ENCODE measurements at places on chromosomes 3 and 15. TPM values are rescaled to one million over a fixed set of nuclear protein-coding genes. Genes with fewer than 3 reads are reported as not detected.

The CD200 gene
- 50.0 TPM for total RNA-seq

The SPTBN5 gene
- 0.32 TPM for total RNA-seq

The C3orf18 gene
- total RNA-seq = 3.1 TPM

The AMOTL2 gene
- not detected for total RNA-seq

The RBPMS2 gene
- not detected for total RNA-seq

The CELSR3 gene
- total RNA-seq = 4.9 TPM

The ILDR1 gene
- not detected for total RNA-seq

The RTP3 gene
- not detected for total RNA-seq

The INSYN1 gene
- not detected for total RNA-seq

The PEX5L gene
- not detected for total RNA-seq

The BOC gene
- 0.29 TPM for total RNA-seq

The MOBP gene
- not detected for total RNA-seq

DNA sequence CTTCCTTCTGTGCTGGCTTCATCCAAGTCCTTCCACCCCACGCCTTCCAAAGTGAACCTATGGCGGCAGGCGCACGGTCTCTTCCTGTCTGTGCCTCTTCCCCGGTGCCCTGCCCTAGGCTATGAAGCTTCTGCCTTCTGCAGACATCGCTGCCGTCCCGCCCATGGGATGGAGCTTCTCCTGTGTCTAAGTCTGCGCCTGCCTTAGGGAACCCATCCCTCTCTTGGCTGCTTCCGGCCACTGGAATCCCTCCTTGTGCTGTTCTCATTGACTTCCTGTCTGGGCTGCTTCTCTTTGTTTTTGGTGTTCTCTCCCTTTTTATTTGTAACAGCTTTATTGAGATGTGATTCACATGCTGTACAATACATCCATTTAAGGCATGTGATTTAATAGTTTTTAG, 17.2 kb downstream of the CHCHD6 start:
- no peaks in the 10 kb centered on the region for H3K27me3 ChIP-seq
- no peak for DNase-seq
- no peaks in the 10 kb centered on the region for H3K4me1 ChIP-seq
- H3K27ac ChIP-seq = no peak overlapping the region
- H3K36me3 ChIP-seq = peaks cover 14% of the 10 kb centered on the region
- H3K4me3 ChIP-seq = no peak overlapping the region

DNA sequence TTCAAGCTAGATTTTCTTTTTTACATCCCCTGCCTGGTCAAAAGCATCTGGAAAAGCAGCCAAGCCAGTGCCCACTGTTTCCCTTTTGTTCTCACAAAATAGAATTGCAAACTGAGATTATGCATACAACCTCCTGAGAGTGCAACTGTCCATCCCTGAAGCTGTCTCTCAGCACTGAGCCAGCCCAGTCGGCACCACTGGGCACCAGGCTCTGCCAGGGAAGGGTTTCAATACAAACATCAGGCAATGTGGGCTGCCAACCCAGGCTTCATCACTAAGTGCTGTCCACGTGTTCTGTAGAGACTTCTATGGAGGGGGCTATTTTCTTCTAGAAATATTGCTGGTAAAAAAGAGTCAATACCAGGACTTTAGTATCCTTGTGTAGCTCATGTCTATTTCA, 356.3 kb upstream of the TBL1XR1 start:
- DNase-seq = no peak
- no peaks in the 10 kb centered on the region for H3K36me3 ChIP-seq
- H3K4me3 ChIP-seq = no peak overlapping the region

GRCh38 chr3:114234745-114235144, 2.6 kb downstream of the ZNF80 start:
- peak overlapping the region; percentile 39 for H3K27ac ChIP-seq
- no peaks in the 10 kb centered on the region for H3K36me3 ChIP-seq
- DNase-seq = no peak

DNA sequence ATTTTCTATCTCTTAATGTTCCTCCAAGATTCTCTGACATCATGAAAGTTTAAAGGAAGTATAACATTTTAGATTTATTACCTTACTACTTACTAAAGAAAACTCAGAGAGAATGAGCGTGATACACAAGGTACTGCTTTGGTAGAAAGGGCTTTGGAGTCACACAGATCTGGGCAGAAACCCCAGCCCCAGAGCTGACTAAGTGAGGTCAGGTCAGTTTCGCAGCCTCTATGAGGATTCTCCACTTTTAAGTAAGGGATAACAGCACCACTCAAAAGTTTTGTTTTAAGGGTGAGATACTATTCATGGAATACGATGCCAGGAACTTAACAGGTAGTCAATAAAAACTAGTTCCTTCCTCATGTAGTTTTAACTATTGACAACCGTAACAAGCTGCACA, 76.1 kb downstream of the CLDN11 start:
- H3K4me1 ChIP-seq = no peaks in the 10 kb centered on the region
- no peaks in the 10 kb centered on the region for H3K36me3 ChIP-seq
- no peak overlapping the region for H3K4me3 ChIP-seq
- H3K27me3 ChIP-seq = peaks cover 3% of the 10 kb centered on the region
- no peak overlapping the region for H3K27ac ChIP-seq
- DNase-seq = no peak

GRCh38 chr3:100489118-100489517, 3.3 kb upstream of the TMEM45A start:
- no peak overlapping the region for H3K27ac ChIP-seq
- no peaks in the 10 kb centered on the region for H3K27me3 ChIP-seq
- H3K4me1 ChIP-seq = peaks cover 3% of the 10 kb centered on the region
- no peaks in the 10 kb centered on the region for H3K36me3 ChIP-seq
- no peak for DNase-seq

GRCh38 chr3:149512073-149512782, 37.7 kb downstream of the TM4SF4 start:
- no peak overlapping the region for H3K27ac ChIP-seq
- DNase-seq = peak; percentile 59
- no peaks in the 10 kb centered on the region for H3K36me3 ChIP-seq

- DNase-seq = no peak
- H3K4me3 ChIP-seq = no peak overlapping the region
- H3K27me3 ChIP-seq = peaks cover 15% of the 10 kb centered on the region
Observed at GRCh38 chr15:66035901-66036300, 166.6 kb downstream of the RAB11A start.

DNA sequence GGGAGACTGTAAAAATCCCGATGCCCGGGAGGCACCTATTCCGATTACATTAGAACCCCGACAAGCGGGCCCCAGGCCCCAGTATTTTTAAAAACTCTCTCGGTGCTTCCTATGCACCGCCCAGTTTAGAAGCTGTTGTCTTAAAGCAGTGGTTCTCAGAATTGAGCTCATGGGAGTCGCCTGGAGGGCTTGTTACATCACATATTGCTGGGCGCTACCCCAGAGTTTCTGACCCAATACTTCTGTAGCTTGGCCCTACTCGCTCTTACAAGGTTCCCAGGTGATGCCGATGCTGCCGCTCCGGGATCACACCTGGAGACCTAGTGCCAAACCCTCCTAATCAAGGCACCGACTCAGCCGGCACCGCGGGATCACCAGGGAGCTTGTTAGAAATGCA, 35.2 kb downstream of the CPN2 start:
- no peak for DNase-seq
- peaks cover 8% of the 10 kb centered on the region for H3K4me1 ChIP-seq
- H3K27me3 ChIP-seq = peaks cover 15% of the 10 kb centered on the region
- H3K36me3 ChIP-seq = no peaks in the 10 kb centered on the region
- H3K27ac ChIP-seq = no peak overlapping the region
- peak overlapping the region; percentile 46 for H3K4me3 ChIP-seq

DNA sequence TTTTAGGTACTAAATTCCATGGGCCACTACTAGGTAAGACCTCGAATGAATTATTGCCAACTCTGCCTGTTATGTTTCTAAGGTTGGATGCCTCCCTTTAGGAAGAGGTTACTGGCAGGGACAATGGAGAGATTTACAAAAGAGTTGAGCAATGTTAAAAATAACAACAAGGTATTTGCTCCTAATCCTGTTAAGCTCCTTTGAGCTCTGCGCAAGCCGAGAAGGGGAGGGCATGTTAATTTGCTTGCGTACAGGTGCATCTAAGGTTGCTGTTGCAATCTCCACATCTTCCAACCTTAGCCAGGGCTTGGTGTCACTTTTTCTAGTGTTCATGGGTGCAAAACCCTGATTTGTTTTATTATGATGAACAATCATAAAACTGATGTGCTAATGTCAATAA, 161.5 kb upstream of the TPM1 start:
- H3K4me1 ChIP-seq = peaks cover 9% of the 10 kb centered on the region
- no peak for DNase-seq
- no peak overlapping the region for H3K27ac ChIP-seq
- no peaks in the 10 kb centered on the region for H3K36me3 ChIP-seq

GRCh38 chr3:143951351-143951971, 20.2 kb upstream of the DIPK2A start:
- peak; percentile 48 for DNase-seq
- H3K4me1 ChIP-seq = no peaks in the 10 kb centered on the region
- no peaks in the 10 kb centered on the region for H3K36me3 ChIP-seq
- H3K27me3 ChIP-seq = peaks cover 8% of the 10 kb centered on the region
- H3K27ac ChIP-seq = no peak overlapping the region

DNA sequence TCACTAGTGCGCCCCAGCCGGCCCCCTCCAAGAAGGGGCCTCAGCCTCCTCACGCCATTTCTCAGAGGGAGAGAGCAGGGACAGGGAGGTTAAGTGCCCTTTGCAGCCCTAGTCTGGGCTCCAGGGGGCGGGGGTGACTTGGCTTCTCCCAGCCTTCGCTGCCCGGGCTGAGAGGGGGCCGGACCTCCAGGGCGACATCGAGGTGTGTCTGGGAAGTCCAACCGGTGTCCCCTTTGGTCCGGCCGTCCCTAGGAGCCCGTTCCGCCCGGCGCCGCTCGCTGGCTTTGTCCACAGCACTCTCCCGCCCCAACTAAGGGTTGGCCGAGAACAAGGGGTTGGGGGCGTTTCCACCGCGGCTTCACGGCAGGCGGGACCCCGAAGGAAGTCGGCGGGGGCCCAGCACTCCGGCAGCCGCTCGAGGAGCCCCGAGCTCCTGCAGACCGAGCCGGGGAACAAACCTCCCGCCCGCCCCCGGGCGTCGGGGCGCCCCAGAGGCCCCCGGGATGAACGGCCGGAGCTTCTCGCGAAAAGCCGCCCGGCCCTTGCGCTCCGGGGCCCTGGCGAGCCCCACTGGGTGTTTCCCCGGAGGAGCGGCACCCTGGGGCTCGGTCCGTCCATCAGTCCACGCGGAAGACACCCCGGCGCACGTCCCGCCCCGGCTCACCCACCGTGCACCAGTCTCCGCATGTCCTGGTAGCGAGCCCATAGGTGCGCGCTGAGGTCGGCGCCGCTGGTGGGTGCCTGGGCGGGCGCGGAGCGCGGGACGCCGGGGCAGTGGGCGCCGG, 627 bp downstream of the NT5DC2 start:
- peak; percentile 28 for DNase-seq
- peaks cover 7% of the 10 kb centered on the region for H3K36me3 ChIP-seq
- no peaks in the 10 kb centered on the region for H3K27me3 ChIP-seq

DNA sequence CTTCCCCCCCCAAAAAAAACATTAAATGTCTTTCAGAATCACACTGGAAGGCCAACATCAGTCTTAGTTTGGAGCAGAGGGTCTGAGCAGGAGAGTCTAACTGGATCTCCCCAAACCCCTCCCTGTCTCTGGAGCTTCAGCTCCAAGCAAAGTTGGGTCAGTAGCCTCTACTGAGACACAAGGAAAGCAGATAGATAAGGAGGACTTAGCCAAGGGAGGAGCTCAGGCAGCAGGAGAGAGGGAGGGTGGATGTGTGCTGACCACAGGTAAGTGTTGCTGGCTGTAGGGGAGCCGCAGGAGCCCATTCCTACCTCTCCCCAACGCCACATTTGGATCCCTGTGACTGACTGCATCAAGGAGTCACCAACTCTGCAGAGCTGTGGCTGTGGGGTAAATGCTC, 7.0 kb downstream of the PLCB2 start:
- H3K4me3 ChIP-seq = no peak overlapping the region
- DNase-seq = no peak
- no peak overlapping the region for H3K27ac ChIP-seq

DNA sequence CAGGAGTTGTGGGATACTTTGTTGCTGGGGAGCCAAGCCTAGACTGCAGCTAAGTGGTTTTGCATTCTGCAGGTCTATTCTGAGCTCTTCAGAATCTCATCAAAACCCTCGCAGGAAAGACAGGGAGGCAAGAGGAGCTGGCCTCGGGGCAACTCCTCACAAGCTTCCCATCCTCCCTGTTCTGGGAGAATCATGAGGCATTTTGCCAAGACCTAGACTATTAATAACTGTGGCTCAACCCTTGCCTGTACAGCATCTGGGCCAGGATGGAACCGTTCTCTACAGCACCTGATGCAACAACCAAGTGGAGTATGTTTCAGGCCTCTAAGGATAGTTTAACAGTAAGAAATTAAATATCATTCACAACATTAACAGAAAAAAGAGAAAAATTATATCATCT, 20.2 kb upstream of the SLC6A20 start:
- no peak overlapping the region for H3K4me3 ChIP-seq
- DNase-seq = no peak
- no peak overlapping the region for H3K27ac ChIP-seq
- H3K36me3 ChIP-seq = peaks cover 3% of the 10 kb centered on the region
- H3K4me1 ChIP-seq = peaks cover 7% of the 10 kb centered on the region

- DNase-seq = peak; percentile 16
- peak overlapping the region; percentile 36 for H3K4me3 ChIP-seq
- H3K27me3 ChIP-seq = no peaks in the 10 kb centered on the region
- H3K36me3 ChIP-seq = no peaks in the 10 kb centered on the region
- peaks cover 33% of the 10 kb centered on the region for H3K4me1 ChIP-seq
Observed at GRCh38 chr3:153210146-153210545, 48.1 kb downstream of the RAP2B start.

GRCh38 chr3:9727041-9727595, 4.4 kb upstream of the BRPF1 start:
- H3K27me3 ChIP-seq = no peaks in the 10 kb centered on the region
- H3K27ac ChIP-seq = peak overlapping the region; percentile 22
- peak; percentile 76 for DNase-seq
- H3K4me3 ChIP-seq = peak overlapping the region; percentile 47
- peaks cover 25% of the 10 kb centered on the region for H3K4me1 ChIP-seq

GRCh38 chr3:144296808-144297207, 325.2 kb downstream of the DIPK2A start:
- H3K36me3 ChIP-seq = no peaks in the 10 kb centered on the region
- H3K4me3 ChIP-seq = no peak overlapping the region
- no peaks in the 10 kb centered on the region for H3K27me3 ChIP-seq
- H3K4me1 ChIP-seq = no peaks in the 10 kb centered on the region
- no peak overlapping the region for H3K27ac ChIP-seq
- DNase-seq = no peak

- no peaks in the 10 kb centered on the region for H3K27me3 ChIP-seq
- no peak overlapping the region for H3K27ac ChIP-seq
- no peak for DNase-seq
- H3K36me3 ChIP-seq = no peaks in the 10 kb centered on the region
Observed at GRCh38 chr3:57706462-57706861, 13.6 kb upstream of the DENND6A start.

- no peaks in the 10 kb centered on the region for H3K36me3 ChIP-seq
- H3K4me1 ChIP-seq = peaks cover 3% of the 10 kb centered on the region
- H3K4me3 ChIP-seq = no peak overlapping the region
- no peaks in the 10 kb centered on the region for H3K27me3 ChIP-seq
Observed at GRCh38 chr3:188788621-188789081, 383.1 kb upstream of the TPRG1 start.

All from activated naive CD4-positive, alpha-beta T cell treated with anti-CD3 and anti-CD28 coated beads for 36 hours (primary cell).